ENCODE measurements at places on chromosomes 2 and 18.

- DNase-seq: no peak
Observed at GRCh38 chr2:224948859-224949258, 93.4 kb downstream of the DOCK10 start.

GRCh38 chr18:44917216-44918141, 236.8 kb downstream of the SETBP1 start:
- no peak for DNase-seq

- DNase-seq: no peak
Observed at GRCh38 chr2:98454073-98454472, 9.4 kb downstream of the INPP4A start.

DNA sequence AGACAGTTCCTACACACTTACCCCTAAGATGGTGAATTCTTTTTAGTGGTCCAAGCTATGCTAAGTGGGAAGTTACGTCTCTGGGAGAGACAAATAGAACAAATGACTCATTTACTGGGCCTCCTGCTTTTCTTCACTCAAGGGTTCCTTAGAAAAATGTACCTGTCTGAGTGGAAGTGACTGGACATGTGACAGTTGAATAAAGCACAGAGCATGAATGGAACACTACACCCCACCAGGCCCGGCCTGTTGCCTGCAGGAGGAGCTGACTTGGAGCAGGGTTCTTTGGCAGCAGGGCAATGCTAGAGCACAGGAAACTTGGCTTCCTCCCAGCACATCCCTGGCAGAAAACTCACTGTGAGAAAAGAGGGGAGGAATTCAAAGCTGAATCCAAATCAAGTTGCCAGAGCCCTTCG, 451.0 kb upstream of the SETBP1 start:
- no peak for DNase-seq

GRCh38 chr2:113376253-113376912, 61.1 kb upstream of the ZNG1B start:
- no peak for DNase-seq
